Stimulated activated CD4-positive, alpha-beta T cell treated with anti-CD3 and anti-CD28 coated beads, TNF-alpha, amount 100 ng/mL, for 1 hour (primary cell): ENCODE measurements at places on chromosomes 4 and X.

- no peak for DNase-seq
Measured at GRCh38 chr4:165631912-165632311, 241.1 kb upstream of the TLL1 start.

DNA sequence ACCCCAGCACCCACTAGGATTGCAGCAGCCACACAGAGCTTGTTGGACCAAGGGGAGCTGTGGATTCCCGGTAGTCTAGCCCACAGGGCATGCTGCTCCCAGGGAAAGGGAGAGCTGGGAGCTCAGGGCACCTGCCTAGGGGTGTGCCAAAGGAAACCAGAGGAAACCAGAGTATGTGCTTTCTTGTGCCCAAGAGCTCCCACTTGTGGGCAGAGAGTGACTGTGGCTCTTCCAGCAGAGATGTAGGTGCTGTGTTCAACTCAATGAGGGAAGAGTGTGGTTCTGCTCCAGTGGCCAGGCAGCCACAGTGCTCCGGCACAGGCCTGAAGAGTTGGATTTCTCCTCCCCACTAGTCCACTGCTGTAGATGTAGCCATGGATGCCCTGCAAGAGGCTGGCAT, 1050.0 kb upstream of the INTU start:
- DNase-seq: no peak

DNA sequence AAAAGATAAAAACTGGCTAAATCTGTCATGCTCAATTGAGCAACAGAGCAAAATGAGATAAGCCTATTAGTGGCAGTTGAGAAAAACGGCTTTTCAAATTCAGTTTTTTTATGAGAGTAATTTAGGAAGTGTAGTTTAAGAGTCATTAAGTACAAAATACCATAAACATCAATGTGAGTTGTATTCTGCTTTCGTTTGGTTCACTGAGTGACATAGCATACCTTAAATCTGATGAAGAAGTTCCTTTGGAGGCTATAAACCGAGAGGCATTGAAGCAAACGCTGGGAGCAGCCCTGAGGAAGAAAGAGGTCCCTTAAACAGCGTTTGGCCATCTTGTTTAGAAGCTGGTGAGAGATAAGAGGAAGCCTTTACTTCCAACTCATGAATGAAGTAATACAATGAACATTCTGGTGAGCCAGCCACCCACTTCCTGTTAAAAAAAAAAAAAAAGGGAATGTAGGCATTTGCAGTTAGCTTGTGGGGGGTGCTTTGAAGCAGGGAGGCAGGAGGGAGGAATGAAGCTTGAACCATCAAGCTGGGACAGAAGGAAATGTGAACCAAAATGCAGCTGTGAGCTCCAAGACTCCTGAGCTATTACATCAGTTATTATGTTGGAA, 132.3 kb downstream of the ZNF330 start:
- no peak for DNase-seq

GRCh38 chrX:2917767-2918166, 11.4 kb downstream of the ARSD start:
- DNase-seq: no peak

DNA sequence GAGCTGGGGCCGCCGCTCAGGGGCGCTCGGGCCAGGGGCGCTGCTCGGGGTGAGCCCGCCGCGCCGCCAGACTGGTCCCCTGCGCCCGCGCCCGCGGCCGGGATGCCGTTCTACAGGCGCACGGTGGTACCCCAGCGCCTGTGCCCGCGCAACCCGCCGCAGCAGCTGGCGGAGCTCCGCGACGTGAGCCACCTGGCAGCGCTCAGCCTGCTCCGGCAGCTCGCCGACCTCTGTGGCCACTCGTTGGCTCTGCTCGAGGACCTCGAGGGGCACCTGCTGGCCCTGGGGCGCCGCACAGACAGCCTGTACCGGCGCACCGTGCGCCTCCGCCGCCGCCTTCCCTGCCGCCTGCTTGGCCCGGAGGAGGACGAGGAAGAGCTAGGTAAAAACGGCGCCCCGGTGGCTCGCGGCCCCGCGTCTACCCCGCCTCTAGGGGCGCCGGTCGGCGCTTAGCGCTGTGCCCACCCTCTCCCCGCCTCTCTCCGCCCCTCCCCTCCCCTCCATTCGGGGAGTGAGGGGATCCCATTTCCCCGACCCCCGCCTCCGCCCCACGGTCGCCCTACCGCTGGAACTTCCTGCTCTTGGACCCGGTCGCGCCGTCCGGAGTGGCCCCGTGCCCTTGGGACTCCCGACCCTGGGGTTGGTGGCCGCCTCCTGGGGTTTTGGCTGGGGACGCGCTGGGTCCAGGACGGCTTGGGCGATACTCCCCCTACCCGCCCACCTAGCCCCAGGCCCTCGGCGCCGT, 513 bp downstream of the NHSL2 start:
- DNase-seq: no peak

DNA sequence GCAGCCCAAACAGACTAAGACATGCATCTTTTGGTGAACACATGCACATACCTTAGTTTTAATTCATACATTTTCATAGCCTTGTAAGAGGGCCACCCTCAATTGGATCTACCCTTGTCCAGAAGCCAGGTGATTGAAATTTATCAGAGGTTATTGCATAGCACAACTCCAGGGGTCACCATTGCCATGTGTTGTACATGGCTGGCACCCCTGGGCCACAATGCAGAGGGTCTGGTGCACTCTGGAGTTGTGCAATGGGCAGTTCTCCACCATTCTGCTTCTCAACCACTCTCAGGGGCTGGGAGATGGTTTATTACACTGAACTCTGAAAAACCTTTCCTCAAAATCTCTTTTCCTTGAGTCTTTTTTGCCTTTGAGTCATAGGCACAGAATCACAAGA, 184.4 kb upstream of the CXorf66 start:
- DNase-seq: no peak
